GDM1 (cell line): ENCODE measurements at places on chromosomes 12 and 14.

- DNase-seq = no peak
These were observed 658.7 kb upstream of the SEL1L start for GRCh38 chr14:82192387-82192786.

DNA sequence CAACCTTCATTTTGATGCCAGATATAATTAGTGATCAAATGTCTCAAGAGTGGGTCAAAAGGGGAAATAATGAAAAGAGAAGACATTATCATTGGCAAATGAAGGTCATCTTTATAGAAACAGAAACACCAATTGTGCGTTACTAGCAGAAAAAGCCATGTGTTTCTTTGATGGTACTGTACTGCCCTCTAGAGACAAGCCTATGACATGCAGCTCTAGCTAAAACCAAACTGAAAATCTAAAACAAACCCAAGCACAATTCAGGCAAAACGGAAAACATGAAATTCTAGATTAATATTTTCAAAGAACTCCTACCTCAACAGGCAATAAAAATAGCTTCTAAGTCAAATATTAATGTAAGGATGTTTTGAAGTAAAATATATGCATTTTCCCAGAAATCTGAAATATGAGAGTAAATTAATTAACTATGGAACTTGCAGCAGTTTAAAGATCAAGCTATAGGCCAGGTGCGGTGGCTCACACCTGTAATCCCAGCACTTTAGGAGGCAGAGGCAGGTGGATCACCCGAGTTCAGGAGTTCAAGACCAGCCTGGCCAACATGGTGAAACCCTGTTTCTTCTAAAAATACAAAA is 115.4 kb downstream of the KLHL28 start:
- no peak for DNase-seq

DNA sequence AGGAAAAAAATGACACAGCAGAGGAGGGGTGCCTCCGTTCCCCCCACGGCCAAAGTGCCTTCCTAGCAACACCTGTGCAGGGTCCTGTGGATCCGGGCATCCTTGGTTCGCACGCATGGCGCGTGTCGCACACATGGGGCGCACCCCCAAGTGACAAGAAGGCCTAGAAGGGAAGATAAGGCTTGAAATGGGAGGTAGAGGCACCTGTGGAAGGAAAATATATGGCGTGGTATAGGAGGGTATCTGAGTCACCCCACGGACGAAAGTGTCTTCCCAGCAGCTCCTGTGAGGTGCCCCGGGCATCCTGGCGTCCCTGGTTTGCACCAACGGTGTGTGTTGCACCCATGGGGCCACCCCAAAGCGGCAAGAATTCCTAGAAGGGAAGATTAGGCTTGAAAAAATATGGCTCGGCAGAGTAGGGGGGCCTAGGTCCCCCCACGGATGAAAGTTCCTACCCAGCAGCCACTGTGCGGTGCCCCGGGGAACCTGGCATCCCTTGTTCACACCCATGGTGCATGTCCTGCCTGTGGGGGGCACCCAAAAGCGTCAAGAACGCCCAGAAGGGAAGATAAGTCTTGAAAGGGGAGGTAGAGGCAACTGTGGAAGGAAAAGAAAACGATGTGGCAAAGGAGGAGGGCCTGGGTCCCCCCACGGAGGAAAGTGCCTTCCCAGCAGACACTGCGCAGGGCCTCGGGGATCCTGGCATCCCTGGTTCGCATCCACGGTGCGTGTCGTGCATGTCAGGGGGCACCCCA is 280.0 kb downstream of the ALG10 start:
- no peak for DNase-seq

- DNase-seq = no peak
These were observed 62.8 kb downstream of the VWF start for GRCh38 chr12:6061660-6062059.

- DNase-seq = no peak
These were observed 100.5 kb upstream of the SLC38A2 start for GRCh38 chr12:46472893-46473633.

DNA sequence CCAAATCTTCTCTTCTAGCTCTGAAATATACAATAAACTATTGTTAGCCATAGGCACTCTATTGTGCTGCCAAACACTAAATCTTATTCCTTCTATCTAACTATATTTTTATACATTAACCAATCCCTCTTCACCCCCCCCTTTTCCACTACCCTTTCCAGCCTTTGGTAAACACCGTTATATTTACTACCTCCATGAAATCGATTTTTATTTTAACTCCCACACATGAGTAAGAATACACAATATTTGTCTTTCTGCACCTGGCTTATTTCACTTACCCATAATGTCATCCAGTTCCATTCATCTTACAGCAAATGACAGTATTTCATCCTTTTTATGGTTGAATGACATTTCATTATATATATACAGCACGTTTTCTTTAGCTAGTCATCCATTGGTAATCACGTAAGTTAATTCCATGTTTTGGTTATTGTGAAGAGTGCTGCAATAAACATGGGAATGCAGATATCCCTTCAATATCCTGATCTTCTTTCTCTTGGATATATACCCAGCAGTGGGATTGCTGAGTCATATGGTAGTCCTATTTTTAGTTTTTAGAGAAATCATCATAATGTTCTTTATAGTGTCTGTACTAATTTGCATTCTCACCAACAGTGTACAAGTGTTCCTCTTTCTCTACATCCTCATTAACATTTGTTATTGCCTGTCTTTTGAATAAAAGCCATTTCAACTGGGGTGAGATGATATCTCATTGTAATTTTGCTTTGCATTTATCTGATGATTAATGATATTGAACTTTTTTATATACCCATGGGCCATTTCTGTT is 34.2 kb upstream of the PLBD1 start:
- DNase-seq = no peak

- no peak for DNase-seq
These were observed 53.3 kb downstream of the RBM19 start for GRCh38 chr12:113912760-113913329.

DNA sequence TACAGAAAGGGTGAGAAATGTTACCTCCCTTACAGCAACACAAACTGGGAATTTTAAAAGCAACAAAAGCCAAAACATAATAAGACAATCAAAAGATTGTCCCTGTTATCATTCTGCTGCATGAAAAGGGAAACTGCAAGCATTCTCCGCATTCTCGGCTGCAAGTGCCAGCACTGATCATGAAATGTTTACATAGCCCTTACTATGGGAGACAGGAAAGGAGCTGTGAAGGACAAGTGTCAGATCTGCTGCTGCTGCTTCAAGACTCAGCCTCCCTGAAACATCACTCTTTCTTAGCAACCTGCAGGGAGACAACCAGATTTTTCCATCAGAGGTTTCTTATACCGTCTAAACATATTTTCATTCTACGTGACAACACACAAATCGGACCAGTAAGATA is 20.1 kb downstream of the DENND5B start:
- no peak for DNase-seq

- no peak for DNase-seq
These were observed 100.7 kb downstream of the DUSP6 start for GRCh38 chr12:89251342-89252271.

DNA sequence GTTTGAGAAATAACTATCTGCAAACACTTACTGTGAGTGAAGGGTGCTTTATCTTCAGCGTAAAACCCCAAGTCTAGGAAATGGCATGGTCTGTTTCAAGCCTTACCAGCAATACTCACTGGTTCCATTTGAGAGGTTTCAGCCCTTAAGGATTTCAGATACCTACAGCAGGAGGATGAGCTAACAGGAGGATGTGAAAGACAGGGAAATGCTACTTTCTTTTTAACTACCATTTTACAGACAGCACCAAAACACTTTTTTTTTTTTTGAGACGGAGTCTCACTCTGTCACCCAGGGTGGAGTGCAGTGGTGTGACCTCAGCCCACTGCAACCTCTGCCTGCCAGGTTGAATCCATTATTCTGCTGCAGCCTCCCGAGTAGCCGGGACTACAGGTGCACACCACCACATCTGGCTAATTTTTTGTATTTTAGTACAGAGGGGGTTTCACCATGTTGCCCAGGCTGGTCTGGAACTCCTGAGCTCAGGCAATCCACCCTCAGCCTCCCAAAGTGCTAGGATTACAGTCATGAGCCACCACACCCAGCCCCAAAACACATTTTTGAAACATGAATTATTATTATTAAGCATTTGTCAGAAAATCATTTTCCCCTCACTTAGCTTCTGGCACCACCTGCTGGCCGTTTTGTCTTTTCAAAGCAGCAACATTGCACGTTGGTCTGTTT is 4.6 kb downstream of the MTRFR start:
- peak; percentile 17 for DNase-seq

DNA sequence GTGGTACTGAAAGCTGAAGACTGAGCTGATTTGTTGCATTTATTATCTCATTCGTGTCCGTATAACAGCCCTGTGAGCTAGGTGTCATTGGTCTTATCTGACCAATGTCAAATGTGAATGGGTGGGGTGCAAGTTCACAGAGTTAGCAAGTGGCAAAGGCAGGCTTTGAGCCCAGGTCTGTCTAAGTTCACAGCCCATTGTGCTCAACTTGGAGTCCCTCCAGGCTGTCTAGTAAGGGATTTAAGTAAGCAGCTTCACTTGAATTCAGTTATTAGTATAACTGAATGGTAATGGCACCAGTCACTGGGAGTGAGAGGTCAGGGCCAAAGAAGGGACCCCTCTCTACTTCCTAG is 8.5 kb downstream of the C1S start:
- no peak for DNase-seq
